Inflammatory macrophage treated with lipopolysaccharide for 1 hour (primary cell): ENCODE measurements at places on chromosomes 2 and 18.

- no peak for DNase-seq
These were observed 58.7 kb downstream of the ABCG8 start for GRCh38 chr2:43897492-43897891.

DNA sequence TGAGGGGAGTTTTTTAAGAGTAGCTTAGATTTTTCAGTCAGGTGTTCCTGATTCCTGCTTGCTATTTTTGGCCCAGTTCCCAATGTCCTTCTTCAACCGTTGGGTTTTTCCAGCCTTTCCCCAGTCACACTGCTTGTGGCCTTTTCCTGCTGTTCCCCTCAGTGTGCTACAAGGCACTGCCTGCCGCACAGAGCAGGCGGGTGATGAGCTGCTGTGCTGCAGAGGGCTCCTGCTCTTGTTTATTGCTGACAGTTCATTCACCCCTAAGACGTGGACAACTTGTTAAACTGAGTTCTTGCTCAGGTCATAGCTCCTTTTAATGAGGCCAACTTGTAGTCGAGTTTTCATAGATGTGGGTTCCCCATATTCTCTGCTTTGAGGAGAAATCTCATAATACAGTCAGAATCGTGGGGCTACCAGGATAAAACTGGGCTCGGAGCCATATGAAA, 20.6 kb downstream of the EIF4E2 start:
- DNase-seq = no peak

GRCh38 chr2:188292348-188293239, 920 bp downstream of the GULP1 start:
- DNase-seq = no peak

- no peak for DNase-seq
These were observed 165.0 kb downstream of the SLC4A3 start for GRCh38 chr2:219792446-219792845.

GRCh38 chr2:38446418-38446817, 69.3 kb upstream of the ATL2 start:
- DNase-seq = no peak
